ENCODE measurements at places on chromosomes 13 and 19. TPM values are rescaled to one million over a fixed set of nuclear protein-coding genes. Genes with fewer than 3 reads are reported as not detected.

The LPAR2 gene
- total RNA-seq, result 1.8 TPM

The TMEM91 gene
- total RNA-seq, result 5.3 TPM

- H3K27me3 ChIP-seq, result no peaks in the 10 kb centered on the region
- H3K27ac ChIP-seq, result no peak overlapping the region
- no peak overlapping the region for H3K4me3 ChIP-seq
- H3K36me3 ChIP-seq, result no peaks in the 10 kb centered on the region
These were observed 29.4 kb downstream of the RFXAP start for GRCh38 chr13:36848199-36848982.

GRCh38 chr13:113948034-113948742 lies 25.7 kb downstream of the C13orf46 start:
- no peak overlapping the region for H3K4me3 ChIP-seq
- DNase-seq, result peak; percentile 47
- H3K36me3 ChIP-seq, result no peaks in the 10 kb centered on the region
- H3K27me3 ChIP-seq, result no peaks in the 10 kb centered on the region
- H3K27ac ChIP-seq, result no peak overlapping the region
- H3K4me1 ChIP-seq, result no peaks in the 10 kb centered on the region

- H3K27ac ChIP-seq, result peak overlapping the region; percentile 95
- H3K4me1 ChIP-seq, result peaks cover 41% of the 10 kb centered on the region
These were observed 252.4 kb downstream of the UQCRFS1 start for GRCh38 chr19:28960586-28960985.

GRCh38 chr13:67063036-67063435 lies 167.1 kb downstream of the PCDH9 start:
- H3K36me3 ChIP-seq, result no peaks in the 10 kb centered on the region
- no peak overlapping the region for H3K27ac ChIP-seq
- DNase-seq, result no peak

GRCh38 chr13:20144141-20144850 lies 16.6 kb downstream of the GJA3 start:
- DNase-seq, result no peak
- no peak overlapping the region for H3K4me3 ChIP-seq
- H3K27me3 ChIP-seq, result peaks cover 10% of the 10 kb centered on the region
- no peaks in the 10 kb centered on the region for H3K4me1 ChIP-seq
- H3K36me3 ChIP-seq, result no peaks in the 10 kb centered on the region

DNA sequence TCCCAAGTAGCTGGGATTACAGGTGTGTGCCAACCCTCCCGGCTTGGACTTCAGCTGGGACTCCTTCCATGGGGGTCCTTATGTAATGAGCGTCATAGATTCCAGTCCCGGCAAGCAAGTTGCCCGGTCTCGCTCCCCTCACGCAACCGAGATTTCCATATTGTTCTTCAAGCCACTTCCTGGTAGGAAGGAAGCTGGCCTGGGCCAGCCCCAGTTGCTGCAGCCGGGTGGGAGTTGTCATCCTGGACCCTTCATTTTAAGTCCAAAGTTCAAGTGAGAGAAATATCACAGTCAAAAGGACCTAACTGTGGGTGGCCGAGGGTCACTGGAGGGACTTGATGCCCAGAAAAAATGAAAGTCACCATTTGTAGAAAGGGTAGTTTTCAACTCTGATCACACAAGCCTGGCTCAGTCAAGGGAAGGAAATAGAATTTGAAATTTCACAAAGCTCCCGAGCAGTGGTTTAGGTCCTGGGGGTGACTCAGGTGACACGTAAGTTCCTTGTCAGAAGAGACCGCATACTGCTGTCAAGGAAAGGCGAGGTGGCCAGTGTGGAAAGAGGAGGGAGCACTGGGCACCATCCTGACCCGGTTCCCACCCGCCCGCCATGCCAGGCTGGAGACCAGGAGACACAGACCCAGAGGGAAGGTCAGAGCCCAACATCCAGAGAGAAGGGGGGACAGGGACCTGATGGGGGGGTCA lies 5.3 kb downstream of the FGF21 start:
- H3K36me3 ChIP-seq, result no peaks in the 10 kb centered on the region
- no peaks in the 10 kb centered on the region for H3K4me1 ChIP-seq
- DNase-seq, result peak; percentile 34
- no peak overlapping the region for H3K27ac ChIP-seq

DNA sequence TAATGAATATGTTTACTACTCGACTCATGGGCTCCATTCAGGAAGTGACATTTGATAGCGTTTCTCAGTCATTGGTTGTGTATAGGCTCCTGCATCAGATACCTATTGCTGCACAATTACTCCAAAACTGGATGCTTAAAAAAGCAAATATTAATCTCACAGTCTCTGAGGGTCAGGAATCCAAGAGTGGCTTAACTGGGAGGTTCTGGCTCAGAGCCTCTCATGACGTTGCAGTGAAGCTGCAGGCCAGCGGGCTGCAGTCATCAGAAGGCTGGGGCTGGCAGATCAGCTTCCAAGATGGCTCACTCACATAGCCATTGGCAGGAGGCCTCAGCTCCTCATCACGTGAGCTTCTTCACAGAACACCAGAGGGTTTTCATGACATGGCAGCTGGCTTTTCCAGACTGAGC lies 525.1 kb upstream of the NBEA start:
- peak; percentile 88 for DNase-seq
- H3K36me3 ChIP-seq, result no peaks in the 10 kb centered on the region
- H3K4me3 ChIP-seq, result 0 out of 2 replicates have a peak overlapping the region, but pooled peaks have one; percentile 36
- peaks cover 28% of the 10 kb centered on the region for H3K4me1 ChIP-seq
- peak overlapping the region; percentile 51 for H3K27ac ChIP-seq

The BRME1 gene
- total RNA-seq, result 0.11 TPM

The TTC9B gene
- total RNA-seq, result not detected

The PEAK3 gene
- total RNA-seq, result not detected

The NMRK2 gene
- not detected for total RNA-seq

The PRTN3 gene
- not detected for total RNA-seq

GRCh38 chr13:82947191-82947621 lies 935.1 kb downstream of the SLITRK1 start:
- no peak overlapping the region for H3K4me3 ChIP-seq
- H3K27ac ChIP-seq, result no peak overlapping the region
- no peaks in the 10 kb centered on the region for H3K27me3 ChIP-seq
- H3K4me1 ChIP-seq, result 0 out of 2 replicates have a peak, but pooled peaks cover 9% of the 10 kb centered on the region
- DNase-seq, result peak; percentile 12
- H3K36me3 ChIP-seq, result no peaks in the 10 kb centered on the region

GRCh38 chr19:29189033-29189360 lies 24.0 kb downstream of the UQCRFS1 start:
- H3K27ac ChIP-seq, result no peak overlapping the region
- H3K27me3 ChIP-seq, result no peaks in the 10 kb centered on the region
- no peaks in the 10 kb centered on the region for H3K36me3 ChIP-seq

The CD37 gene
- total RNA-seq, result not detected

The ARMC6 gene
- 45.0 TPM for total RNA-seq

The GPR18 gene
- not detected for total RNA-seq

- H3K27me3 ChIP-seq, result no peaks in the 10 kb centered on the region
- H3K36me3 ChIP-seq, result no peaks in the 10 kb centered on the region
- no peak overlapping the region for H3K4me3 ChIP-seq
- no peak overlapping the region for H3K27ac ChIP-seq
These were observed 897.2 kb downstream of the DIAPH3 start for GRCh38 chr13:59266478-59267063.

GRCh38 chr19:11365557-11366117 lies 8.8 kb upstream of the SWSAP1 start:
- no peaks in the 10 kb centered on the region for H3K4me1 ChIP-seq
- no peaks in the 10 kb centered on the region for H3K36me3 ChIP-seq
- no peak overlapping the region for H3K4me3 ChIP-seq
- DNase-seq, result no peak
- no peak overlapping the region for H3K27ac ChIP-seq
- H3K27me3 ChIP-seq, result no peaks in the 10 kb centered on the region

- no peaks in the 10 kb centered on the region for H3K36me3 ChIP-seq
- peak overlapping the region; percentile 36 for H3K27ac ChIP-seq
- H3K27me3 ChIP-seq, result no peaks in the 10 kb centered on the region
- DNase-seq, result peak; percentile 44
- peaks cover 12% of the 10 kb centered on the region for H3K4me1 ChIP-seq
These were observed 38.0 kb upstream of the ALOX5AP start for GRCh38 chr13:30697177-30697953.

- peak; percentile 88 for DNase-seq
- no peaks in the 10 kb centered on the region for H3K27me3 ChIP-seq
- H3K4me3 ChIP-seq, result no peak overlapping the region
These were observed 17.7 kb upstream of the FBXO17 start for GRCh38 chr19:38993271-38993670.

- H3K36me3 ChIP-seq, result no peaks in the 10 kb centered on the region
- H3K4me3 ChIP-seq, result no peak overlapping the region
- no peaks in the 10 kb centered on the region for H3K4me1 ChIP-seq
- DNase-seq, result no peak
These were observed 33.9 kb downstream of the PCDH17 start for GRCh38 chr13:57665481-57665880.

GRCh38 chr13:67439365-67439764 lies 209.2 kb upstream of the PCDH9 start:
- no peak for DNase-seq
- no peaks in the 10 kb centered on the region for H3K4me1 ChIP-seq
- H3K4me3 ChIP-seq, result no peak overlapping the region
- no peaks in the 10 kb centered on the region for H3K27me3 ChIP-seq

The GPX4 gene
- total RNA-seq, result 323 TPM

- no peaks in the 10 kb centered on the region for H3K36me3 ChIP-seq
- peaks cover 4% of the 10 kb centered on the region for H3K27me3 ChIP-seq
- DNase-seq, result no peak
- H3K4me1 ChIP-seq, result no peaks in the 10 kb centered on the region
- H3K4me3 ChIP-seq, result no peak overlapping the region
- H3K27ac ChIP-seq, result no peak overlapping the region
These were observed 14.1 kb downstream of the KRTDAP start for GRCh38 chr19:35476149-35476548.

The ZSCAN5C gene
- not detected for total RNA-seq

DNA sequence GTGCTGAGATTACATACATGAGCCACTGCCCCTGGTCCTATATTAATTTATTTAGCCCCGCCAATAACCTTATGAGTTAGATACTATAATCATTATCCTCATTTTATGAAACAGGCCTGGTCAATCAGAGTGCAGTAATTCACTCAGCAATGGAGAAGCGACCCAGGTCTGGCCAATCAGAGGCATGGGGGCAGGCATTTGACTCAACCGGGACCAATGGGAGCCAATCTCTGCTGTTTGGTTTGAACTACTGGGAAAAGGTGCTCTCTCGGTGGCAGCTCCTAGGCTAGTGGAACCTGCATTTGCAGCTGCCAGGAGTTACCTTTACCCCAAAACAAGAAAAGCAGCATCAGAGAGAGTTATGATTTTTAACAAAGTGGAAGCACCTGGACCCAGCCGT lies 6.6 kb downstream of the SIRT2 start:
- no peak overlapping the region for H3K4me3 ChIP-seq
- H3K36me3 ChIP-seq, result no peaks in the 10 kb centered on the region
- H3K27me3 ChIP-seq, result no peaks in the 10 kb centered on the region
- no peaks in the 10 kb centered on the region for H3K4me1 ChIP-seq
- DNase-seq, result no peak

DNA sequence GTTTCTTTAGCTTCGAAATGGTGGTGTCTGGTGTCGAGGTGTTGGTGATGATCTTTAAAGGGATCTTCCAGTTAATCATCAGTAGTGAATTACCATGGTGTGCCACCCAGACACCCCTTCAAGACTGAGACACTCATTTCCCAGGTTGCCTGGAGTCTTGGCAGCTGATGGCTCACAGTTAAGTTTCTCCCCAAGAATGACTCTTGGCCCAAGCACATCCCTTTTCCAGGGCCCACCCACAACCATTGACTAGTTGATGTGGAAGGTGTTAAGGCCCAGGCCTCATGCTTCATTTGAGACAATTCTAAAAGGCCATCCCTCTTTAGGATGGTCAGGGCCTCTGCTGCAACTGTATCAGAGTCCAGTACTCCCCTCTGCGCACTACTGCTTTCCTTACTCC lies 145.5 kb downstream of the FOXO1 start:
- H3K4me3 ChIP-seq, result no peak overlapping the region
- peaks cover 6% of the 10 kb centered on the region for H3K27me3 ChIP-seq
- H3K4me1 ChIP-seq, result no peaks in the 10 kb centered on the region
- H3K36me3 ChIP-seq, result no peaks in the 10 kb centered on the region
- no peak overlapping the region for H3K27ac ChIP-seq
- DNase-seq, result no peak

DNA sequence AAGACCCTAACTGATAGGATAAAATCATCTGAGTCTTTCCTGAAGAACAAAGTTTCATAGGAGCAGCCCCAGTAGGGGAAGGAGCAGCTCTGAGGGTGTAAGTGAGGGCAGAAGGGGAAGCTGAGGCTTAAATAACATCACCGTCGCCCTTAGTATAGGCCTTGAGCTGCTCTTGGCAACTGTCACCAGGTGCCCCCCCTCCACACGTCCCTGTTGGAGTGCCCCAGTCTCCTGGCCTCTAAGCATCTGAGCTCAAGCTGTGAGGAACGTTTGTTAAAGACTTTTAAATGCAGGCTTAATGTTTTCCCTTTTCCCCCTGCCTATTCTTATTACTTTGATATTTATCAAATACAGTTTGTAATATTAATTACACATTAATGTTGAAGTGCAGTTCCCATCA lies 170.6 kb downstream of the ZIC5 start:
- H3K4me3 ChIP-seq, result no peak overlapping the region
- no peak for DNase-seq
- H3K4me1 ChIP-seq, result no peaks in the 10 kb centered on the region
- H3K36me3 ChIP-seq, result no peaks in the 10 kb centered on the region

GRCh38 chr13:22789916-22790315 lies 390.9 kb upstream of the SGCG start:
- H3K36me3 ChIP-seq, result no peaks in the 10 kb centered on the region
- H3K4me3 ChIP-seq, result no peak overlapping the region
- no peak for DNase-seq
- no peaks in the 10 kb centered on the region for H3K4me1 ChIP-seq

The ZNF418 gene
- 2.8 TPM for total RNA-seq

The NDUFB7 gene
- total RNA-seq, result 186 TPM

DNA sequence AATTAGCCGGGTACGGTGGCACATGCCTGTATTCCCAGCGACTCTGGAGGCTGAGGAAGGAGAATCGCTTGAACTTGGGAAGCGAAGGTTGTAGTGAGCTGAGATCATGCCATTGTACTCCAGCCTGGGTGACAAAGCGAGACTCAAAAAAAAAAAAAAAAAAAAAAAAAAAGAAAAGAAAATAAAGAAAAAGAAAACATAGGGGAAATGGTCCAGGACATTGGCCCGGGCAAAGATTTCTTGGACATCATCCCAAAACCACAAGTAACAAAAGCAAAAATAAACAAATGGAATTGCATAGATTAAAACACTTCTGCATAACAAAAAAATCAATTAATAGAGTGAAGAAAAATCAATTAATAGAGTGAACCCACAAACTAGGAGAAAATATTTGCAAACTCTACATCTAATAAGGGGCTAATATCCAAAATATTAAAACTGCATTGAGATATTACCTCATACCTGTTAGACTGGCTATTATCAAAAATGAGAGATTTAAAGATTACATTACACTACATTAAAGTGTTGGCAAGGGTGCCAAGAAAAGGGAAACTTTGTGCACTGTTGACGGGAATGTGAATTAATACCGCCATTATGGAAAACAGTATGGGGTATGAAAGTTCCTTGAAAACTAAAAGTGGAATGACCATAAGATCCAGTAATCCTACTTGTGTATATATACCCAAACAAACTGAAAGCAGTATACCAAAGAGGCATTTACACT lies 18.5 kb upstream of the ABCC4 start:
- H3K36me3 ChIP-seq, result no peaks in the 10 kb centered on the region
- no peaks in the 10 kb centered on the region for H3K4me1 ChIP-seq

- no peaks in the 10 kb centered on the region for H3K4me1 ChIP-seq
- H3K4me3 ChIP-seq, result no peak overlapping the region
- no peak for DNase-seq
These were observed 2857.0 kb upstream of the PCDH20 start for GRCh38 chr13:64272681-64273080.
